Stimulated activated CD8-positive, alpha-beta memory T cell treated with anti-CD3 and anti-CD28 coated beads, Interleukin-7, amount 100 ng/mL, for 4 hours (primary cell): ENCODE measurements at places on chromosomes 5 and 9.

DNA sequence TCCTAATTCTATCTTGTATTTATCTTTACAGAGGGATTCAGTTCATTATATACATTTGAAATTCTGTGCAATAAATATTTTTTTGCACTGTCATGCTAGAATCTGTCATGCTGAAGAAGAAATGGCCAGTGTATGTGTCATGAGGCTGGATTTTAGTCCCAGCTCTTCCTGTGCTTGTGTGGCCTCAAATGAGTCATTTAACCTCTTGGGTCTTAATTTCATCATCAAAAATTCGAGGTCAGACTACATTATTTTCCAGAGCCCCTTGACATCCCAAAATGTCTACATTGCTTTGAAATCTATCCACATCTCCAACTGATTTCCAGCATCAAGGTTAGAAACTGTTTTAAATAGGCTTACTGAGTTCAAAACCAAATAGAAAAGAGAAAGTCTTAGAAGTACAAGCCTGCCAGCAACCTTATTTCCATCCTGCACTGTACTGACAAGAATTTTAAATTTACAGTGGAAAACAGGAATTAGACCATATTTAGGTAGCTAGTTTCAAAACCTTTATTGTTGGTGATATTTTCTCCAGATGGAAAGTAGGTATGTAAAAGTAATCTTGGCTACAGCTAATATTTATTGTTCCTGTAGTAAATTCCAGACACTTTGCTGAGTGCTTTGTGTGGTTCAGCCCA is 96.7 kb upstream of the MAMDC2 start:
- DNase-seq: no peak

DNA sequence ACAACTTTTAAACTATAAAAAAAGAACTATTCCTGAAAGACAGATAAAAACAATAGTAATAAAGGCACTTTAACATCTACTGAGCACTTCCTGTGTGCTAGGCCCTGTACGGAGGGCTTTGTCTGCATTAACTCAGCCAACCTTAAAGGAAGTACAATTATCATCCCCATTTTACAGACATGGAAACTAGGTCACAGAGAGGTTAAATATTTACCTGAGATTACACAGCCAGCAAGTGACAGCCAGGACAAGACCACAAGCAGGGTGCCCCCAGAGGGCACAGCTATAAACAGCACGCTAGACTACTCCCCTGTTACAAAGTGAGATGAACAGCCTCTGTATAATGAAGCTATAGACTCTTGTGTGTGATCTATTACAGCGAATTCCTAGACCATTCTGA is 25.5 kb downstream of the DDX31 start:
- no peak for DNase-seq

DNA sequence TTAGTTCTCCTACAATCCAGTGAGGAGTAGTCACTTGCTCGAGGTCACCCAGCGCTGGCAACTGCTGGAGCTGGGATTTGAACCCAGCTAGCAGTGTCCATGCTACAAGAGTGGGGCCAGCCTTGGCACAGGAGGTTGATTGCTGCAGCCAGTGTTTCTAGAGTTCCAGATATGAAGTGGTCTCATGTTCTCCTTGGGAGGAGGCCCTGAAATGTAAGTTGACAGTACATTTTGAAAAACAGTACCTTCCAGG is 802 bp downstream of the CCDC107 start:
- no peak for DNase-seq

DNA sequence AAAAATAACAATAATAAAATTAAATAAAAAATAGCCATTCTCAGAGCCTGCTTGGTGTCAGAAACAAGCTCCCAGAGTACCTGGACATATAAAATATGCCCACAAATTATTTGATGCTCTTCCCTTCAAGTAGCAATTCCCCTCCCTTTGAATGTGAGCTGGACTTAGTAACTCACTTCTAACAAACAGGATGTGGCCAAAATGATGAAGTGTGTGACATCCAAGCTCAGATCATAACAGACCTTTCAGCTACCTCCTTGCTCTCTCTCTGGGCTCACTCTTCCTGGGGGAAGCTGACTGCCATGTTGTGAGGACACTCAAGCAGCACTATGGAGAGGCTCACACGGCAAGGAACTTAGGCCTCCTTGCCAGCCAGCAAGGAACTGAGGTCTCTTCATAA is 69.0 kb downstream of the SPRY4 start:
- no peak for DNase-seq

GRCh38 chr9:95605816-95606488 is 89.2 kb upstream of the PTCH1 start:
- no peak for DNase-seq

GRCh38 chr9:80158131-80158530 is 586.4 kb downstream of the TLE4 start:
- no peak for DNase-seq

GRCh38 chr5:5678909-5679308 is 256.4 kb downstream of the ICE1 start:
- DNase-seq: no peak

- DNase-seq: no peak
Observed at GRCh38 chr5:154995679-154996078, 17.9 kb upstream of the KIF4B start.

GRCh38 chr9:112262577-112262976 is 70.8 kb downstream of the PTBP3 start:
- no peak for DNase-seq

DNA sequence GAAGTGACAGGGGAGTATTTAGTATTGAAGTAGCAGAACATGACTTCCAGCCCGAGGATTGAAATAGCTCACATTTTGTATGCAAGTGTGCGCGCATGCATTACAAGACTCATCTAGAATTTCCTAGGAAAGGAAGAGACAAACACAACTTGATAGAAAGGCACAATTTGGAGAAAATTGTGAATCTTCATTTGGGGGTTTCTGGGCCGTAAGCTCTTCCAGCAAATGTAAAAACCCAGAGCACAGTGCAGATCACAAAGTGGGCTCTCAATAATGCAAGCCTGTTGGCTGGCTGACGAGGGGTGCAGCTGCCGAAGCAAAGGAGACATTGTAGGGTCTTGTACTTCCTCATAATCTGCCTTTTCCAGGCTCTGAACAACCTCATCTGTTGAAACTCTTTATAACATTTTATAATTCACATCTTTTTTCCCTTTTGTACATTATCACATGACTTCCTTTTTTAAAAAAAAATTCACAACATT is 109.0 kb downstream of the BAAT start:
- no peak for DNase-seq

DNA sequence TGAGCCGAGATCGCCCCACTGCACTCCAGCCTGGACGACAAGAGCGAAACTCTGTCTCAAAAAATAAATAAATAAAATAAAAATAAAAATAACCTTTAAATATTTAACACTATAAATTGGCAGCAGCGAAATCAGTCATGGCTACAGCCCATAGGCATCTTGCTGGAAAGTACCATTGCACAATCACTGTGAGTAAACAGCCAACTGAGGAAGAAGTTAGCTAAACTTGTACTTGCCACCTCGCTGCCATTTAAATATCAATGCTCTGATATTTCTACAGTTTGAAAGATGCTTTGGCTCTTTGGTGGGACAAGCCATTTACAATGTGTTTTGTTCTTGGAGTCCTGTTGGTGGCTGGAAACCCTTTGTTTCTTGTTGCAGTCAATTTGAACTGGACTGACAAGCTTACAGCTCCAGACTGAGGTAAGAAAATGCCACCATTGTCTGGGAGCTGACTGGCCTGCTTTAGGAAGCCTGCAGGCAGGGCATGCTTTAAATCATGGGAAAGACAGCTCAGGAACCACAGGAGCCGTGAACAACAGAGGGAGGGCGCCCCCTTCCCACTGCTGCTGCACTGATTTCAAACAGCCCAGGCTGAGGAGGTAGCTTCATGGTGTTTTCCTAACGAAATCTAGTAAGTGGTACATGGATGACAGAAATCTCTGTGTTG is 322.8 kb upstream of the RFX3 start:
- no peak for DNase-seq
